ENCODE measurements at places on chromosomes 2 and 18.
A peak's percentile ranks its signal among the peaks of the same experiment; 100 is the strongest.

DNA sequence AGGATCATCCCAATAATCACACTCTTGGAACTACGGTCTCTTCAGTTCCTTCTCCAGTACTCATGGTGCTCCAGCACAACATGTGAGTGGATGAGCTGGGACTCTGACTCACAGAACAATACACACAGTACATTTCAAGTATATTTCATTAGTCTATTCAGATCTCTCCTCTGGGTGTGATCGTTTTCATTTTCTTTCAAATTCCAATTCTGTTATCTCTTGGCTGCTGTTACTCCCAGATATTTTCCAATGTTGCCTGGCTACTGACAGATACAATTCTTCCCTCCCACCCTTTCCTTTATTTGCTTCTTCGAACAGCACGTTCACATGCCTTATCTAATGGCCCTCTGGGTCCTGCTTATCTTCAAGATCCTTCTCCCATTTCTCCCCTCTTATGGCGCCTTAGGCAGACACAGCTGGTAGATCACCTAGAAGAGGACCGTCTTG lies 216.0 kb downstream of the ACKR3 start:
- no peak for DNase-seq

DNA sequence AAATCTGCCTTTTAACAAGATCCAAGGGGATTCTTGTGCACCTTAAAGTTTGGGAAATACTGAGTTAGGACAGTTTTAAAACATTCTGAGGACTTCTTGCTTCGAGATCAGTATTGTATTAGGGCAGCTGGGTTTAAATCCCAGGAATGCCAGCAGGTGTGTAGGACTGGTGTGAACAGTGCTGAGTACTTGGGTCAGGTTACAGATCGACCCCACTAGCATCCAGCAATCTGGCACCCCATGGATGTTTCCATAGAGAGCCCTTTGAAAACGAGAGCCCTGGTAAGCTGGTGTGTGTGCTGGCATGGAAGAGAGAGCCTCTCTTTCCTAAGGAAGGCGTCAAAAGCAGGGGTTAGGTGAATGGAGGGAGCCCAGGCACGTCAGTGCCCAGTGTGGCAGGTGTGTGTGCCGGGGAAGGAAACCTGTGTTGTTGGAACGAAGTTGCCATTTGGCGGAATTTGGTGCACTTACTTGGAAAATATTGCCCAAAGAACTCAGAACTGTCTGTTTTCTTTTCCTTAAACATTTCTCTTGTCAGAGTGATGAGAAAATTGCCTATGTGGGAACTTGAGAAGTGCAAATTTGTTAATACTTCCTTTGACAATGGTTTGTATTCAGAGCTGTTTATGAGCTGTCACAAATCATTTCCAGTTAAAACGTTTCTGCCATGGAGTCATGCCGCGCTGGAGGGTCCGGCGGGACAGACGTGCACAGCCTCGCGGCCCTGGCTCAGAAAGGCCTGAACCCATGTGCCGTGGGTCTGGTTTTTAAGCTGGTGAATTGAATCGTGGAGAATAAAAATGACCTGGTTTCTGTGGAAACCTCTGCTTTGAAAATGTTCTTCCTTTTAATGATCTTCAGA lies 38.1 kb downstream of the LDLRAD4 start:
- DNase-seq = no peak

DNA sequence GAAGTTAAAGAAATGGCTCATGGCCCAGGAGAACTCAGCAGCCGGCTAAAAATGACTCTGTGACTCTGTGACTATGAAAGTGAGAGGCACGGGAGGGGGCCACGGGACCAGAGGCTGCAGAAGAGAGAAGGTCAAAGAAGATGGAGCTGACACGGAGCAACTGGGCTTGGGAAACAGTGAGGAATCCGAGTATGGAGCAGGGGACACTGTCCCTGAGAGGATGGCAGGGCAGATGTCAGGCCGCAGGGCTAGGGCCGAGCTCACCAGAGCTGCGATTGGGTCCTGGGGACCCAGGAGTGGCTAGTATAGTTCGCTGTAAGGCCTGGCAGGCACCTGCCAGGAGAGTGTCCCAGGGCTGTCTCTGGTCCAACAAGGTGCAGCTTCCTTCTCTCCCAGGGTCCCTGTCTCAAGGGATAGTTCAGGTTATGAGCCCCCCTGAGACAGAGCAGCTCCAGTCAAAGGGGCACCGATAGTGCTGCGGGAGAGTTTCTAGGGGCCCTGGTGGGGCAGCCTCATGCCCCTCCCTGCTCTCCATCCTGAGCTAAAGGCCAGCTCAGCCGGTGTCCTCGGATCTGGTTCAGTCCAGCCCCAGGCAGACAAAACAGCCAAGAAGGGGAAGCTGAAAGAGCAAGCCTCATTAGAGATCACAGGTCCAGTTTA lies 42.7 kb downstream of the CIB4 start:
- DNase-seq = no peak

DNA sequence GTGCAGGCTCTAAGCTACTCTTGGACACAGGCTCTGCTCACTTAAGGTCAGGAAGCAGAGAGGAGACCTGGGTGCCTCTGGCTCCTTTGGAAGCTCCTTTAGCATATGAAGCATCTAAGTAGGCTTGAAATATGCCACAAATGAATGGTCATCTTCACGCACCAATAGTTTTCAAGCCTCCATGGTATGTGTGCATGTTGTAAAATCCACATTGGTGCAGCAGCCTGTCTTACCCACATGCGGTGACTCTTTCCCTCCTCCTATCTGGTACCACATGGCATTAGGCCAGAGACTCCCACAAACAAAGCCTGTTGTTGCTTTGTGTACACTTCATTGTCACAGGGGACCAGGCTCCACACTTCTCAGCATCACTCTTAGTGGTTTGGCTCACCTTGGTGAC lies 442.2 kb upstream of the RAB12 start:
- DNase-seq = no peak

DNA sequence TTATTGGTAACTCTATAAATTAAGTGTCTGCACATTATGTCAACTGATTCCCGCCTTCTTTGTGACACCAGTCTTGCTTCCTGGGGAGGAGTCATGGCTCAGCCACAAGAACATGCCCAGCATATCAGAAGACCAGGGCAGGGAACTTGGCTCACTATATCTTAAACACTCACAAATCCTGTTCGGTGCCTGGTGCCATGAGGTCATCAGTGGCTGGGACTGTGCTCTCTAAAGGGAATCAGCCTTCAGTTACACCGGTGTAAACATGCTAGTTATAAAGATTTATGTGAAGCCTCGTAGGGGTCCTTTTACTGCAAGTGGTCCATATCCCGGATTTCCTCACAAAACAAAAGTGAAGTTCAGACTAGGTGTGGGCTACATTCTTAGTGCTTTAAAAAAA lies 73.1 kb upstream of the ZNF521 start:
- DNase-seq = no peak

- no peak for DNase-seq
Observed at GRCh38 chr2:74924463-74925265, 33.8 kb upstream of the POLE4 start.

GRCh38 chr2:73963385-73964120 lies 21.2 kb upstream of the TET3 start:
- no peak for DNase-seq

DNA sequence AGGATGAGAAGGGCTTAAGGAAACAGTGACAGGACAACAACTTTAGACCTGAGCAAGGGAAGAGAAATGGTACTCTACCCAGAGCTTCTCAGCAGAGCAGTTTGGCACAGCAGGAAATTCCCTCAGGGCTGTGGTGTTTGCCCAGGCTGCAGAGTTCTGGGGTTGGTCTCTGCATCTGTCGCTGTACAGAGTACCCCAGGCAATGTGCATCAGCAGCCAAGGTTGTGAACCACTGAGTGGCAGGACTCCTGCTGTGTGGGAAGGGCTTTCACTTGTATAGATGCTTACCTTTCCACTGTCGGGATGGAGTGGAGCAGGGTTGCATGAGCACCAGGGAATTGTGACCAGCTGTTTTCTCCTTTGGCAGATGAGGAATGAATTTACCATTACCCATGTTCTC lies 21.2 kb downstream of the STAMBP start:
- DNase-seq = peak; percentile 54

DNA sequence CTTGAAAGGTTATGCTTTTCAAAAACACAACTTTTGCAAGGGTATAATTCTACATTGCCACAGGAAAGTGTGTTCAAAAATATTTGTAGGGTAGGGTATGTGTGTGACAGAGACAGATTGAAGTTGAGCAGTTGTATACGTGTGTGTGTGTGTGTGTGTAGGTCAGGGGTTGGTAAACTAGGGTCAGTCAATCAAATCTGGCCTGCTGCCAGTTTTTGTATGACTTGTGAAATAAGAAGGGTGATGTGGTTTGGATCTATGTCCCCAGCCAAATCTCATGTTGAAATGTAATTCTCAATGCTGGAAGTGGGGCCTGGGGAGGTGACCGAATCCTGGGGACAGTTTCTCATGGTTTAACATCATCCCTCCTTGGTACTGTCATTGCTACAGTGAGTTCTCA lies 148.2 kb downstream of the CERS6 start:
- no peak for DNase-seq

DNA sequence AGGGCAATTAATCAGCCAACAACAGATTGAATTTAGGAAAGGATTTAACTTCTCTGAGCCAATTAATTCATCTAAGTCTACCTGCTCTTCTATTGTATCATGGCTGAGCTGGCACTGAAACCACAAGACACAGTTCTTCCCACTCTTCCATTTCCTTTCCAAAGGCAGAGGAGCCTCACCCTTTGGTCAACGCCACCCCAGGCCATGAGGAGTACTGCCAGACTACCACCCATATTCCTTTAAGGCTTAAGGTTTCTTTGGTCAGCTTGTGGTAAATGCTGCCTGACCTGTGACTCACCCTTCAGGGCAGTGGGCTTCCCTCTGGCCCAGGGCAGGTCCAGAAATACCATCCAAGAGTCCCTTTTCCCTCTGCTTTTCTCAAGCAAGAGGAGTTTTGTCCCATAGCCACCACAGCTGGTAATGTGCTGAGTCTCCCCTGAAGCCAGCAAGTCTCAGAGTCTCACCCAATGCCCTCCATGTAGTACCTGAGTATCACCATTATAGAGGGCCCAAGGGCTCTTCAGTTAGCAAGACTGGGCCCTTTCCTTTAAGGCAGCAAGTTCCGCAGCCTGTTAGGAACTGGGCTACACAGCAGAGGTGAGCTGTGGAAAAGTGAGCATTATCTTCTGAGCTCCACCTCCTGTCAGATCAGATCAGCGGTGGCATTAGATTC lies 900.5 kb upstream of the CRIM1 start:
- no peak for DNase-seq

DNA sequence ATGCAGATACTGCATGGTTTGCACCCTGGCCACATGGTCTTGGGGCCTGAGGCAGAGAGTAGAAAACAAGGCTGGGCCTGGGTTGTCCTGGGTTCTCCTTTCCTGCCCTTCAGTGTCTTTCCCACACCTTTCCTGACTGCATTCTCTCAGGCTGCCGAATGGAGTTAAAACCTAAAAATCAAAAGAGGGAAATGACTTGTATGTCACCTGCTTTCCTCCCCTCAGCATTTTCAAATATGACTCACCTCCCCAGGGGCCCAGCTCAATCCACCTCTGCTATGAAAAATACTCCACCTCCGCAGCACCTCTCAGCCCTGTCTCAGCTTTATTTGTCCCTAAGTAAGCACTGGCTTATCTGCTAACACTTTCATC lies 457.8 kb upstream of the MEX3C start:
- DNase-seq = no peak

DNA sequence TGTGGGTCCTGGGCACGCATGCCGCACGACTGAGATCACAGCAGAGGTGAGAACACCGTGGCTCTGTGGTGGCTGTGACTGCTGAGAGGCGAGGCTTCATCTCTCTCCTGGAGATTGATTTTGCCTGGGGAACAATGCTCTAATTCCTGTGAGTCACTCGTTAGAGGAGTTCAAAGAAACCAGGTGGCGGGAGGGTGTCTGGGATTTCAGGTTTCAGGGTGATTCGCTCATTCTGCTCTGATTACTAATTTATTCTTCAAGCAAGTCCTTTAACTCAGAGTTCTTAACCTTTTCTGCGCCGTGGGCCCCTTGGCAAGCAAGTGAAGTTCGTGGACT lies 56.3 kb downstream of the GLI2 start:
- DNase-seq = no peak

DNA sequence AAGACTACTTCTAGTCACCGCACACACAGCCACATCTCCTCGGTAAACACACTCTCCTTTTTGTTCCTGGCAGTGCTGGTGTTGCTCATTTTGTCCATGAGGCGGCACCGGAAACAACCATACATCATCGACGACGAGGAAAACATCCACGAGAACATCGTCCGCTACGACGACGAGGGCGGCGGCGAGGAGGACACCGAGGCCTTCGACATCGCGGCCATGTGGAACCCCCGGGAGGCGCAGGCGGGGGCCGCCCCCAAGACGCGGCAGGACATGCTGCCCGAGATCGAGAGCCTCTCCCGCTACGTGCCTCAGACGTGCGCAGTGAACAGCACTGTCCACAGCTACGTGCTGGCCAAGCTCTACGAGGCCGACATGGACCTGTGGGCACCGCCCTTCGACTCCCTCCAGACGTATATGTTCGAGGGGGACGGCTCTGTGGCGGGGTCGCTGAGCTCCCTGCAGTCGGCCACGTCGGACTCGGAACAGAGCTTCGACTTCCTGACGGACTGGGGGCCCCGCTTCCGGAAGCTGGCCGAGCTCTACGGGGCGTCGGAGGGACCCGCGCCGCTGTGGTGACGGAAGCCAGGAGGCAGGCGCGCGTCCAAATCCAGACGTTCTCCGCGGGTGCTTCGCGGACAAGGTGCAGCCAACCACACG lies 221.0 kb downstream of the CDH20 start:
- no peak for DNase-seq

DNA sequence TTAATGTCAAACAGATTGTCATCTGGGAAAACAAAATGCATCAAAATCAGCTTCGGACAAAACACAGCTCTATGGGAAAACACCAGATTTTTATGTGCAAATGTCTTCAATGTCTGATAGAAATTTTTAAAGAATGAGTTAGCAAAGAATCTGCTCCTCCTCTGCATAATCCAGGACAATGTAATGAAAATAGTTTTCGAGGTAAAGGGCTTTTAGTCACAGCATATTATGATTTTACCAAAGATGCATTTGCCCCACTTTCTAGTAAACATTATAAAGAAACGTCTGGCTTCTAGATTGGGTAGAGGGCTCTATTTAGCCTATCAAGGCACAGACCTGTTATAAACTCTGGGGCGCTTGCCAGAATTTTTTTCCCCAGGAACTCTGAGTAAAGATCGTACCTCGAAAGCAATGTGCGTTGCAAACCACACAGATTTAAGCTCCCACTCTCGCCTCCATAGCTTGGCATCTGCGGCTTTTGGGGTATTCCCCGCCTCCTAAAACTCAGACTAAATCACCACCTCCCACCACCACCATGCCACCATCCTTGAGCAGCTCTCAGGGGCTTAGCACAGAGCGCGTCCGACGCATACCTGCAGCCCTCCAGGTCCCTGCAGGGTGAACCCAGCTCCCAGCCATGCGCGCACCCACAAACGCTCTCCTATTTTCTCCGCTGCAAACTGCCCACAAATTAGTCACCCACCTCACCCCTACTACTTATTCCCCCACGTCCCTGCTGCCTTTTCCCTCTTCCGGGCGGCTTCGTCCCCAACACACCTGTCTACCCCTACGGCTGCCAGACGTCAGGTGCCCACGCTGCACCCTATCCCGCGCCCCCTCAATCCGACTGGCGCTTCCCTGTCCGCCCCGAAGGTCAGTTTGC lies 829 bp downstream of the ACVR1C start:
- no peak for DNase-seq

GRCh38 chr18:47594621-47595086 lies 335.8 kb downstream of the SMAD2 start:
- DNase-seq = no peak

- no peak for DNase-seq
Observed at GRCh38 chr2:19235308-19235707, 123.1 kb downstream of the OSR1 start.
